ENCODE measurements at places on chromosomes 12 and 14.

DNA sequence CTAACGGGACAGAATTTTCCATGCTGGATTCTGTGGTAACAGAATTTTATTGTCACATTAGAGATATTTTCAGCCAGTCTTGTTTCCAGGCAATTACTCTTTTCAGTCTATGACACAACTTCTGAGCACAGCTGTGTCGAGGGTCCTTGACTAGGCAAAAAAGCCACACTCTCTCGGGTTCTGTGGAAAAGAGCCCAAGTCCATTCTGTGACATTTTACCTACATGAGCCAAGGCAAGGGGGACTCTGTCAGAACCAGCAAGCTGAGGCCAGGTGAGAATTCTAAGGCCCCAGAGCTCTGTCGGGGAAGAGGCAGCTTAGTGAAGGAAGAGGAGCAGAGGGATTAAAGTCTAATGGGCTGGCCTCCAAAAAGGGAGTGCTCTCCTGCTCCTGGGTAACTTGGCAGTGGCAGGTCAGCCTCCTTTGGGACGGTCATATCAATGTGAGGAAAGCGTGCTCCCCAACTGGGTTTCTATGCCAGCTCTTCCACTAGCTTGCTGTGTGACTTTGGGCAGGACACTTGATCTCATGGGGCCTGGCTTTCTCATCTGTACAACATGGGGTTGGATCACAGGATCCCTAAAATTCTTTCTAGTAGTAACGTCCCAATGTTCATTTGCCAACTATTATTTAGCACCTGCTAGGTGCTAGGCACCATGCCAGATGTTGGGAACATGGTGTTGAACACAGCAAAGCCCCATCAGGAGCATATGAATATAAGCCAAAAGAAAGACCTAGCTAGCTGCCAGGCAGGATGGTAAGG lies 16.0 kb upstream of the RIC8B start:
- no peak for DNase-seq

- no peak for DNase-seq
These were observed 364.3 kb upstream of the DDHD1 start for GRCh38 chr14:53517270-53517960.

DNA sequence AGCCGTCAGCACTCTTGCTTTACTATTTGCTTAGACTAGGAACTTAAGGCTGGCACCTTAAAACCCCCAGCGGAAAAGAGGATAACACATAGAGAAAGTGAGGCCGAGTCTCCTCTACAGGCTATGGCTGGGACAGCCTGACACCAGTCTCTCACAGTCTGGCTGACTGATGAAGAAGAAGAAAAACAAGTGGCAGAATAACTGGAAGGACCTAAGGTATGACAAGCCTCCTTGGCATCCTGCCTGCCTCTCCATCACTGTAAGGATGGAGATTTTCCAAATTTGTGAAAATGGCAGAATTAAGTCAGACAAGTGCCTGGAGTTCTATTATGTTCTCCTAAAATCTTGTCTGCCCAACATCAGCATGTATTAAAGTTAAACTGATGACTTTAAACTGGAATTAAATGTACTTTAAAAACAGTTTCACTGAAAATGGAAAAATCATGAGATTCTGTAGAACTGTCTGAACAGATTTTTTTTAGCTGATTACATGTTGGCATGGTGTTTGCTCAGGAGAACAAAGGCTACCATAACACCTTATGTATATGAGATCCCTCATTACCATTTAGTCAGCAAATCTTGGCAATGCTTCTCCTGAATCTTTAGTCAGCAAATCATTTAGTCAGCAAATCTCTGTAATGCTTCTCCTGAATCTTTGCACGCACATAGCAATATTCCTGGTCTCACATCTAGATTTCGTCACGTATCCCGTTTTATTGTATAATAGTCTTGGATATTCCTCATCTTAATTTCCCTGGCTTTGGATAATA lies 140.3 kb upstream of the AEBP2 start:
- DNase-seq, result no peak

DNA sequence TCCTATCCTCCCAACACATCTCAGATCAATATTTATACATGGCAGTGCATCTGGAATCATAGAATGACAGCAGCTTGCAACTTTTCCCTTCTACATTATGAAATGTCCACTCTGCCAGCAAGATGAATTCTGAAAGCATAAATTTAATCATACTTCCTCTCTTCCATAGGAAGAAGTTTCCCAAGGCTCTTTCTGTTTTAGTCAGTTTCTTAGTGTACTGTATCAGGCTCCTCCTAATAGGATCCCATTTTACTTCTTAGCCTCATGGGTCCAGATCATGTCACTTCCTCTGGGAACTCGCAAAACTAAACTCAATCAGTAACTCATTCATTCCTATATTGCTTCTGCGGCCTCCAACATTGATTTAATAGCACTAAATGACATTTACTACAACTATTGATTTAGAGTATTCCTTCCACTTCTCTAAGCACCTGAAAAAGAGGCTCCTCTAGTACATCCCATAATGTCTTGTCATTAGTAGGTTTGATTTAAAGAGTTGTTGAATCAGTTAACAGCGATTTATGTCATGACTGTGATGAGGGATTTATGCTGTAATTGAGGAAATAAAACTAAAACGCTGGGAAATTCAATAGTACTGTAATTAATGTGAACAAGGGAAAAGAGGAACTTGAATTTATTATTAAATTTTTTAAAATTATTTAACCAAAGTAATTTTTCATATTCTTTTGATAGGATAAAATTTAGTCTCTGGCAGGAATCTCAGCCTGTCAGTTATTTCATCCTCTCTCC lies 4.0 kb downstream of the CLEC1A start:
- no peak for DNase-seq

DNA sequence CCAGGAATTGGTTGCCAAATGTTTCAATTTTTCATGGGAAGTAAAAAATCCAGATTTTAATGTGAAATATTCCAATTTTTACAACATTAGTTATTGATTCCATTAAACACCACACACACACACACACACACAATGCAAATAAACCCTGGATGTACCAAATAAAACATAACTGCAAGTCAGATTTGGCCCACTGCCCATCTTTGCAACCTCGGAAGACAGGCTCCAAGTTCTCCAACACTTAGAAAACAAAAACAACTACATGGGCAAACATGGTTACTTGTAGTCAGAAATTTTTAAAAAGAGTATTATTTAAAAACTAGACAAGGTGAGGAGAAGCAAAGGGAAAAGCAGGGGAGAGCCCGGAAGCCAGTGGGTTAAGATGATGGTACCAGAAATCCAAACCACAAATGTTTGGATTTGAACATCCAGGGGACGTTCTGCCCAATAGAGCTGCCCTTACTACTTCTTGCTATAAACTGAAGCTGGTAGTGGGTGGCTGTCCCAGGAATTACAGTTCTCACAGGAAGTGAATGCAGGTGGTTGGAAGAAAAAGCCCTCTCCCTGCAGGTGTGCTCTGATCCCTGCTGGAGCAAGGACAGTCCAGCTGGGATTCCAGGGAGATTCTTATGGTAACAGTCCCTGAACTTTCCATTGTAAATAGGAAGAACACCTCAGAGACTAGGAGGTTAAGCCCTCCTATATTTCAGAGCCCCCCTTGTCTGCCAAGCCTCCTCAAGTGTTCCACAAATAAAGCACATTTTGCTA lies 111.7 kb downstream of the SLC25A21 start:
- no peak for DNase-seq

DNA sequence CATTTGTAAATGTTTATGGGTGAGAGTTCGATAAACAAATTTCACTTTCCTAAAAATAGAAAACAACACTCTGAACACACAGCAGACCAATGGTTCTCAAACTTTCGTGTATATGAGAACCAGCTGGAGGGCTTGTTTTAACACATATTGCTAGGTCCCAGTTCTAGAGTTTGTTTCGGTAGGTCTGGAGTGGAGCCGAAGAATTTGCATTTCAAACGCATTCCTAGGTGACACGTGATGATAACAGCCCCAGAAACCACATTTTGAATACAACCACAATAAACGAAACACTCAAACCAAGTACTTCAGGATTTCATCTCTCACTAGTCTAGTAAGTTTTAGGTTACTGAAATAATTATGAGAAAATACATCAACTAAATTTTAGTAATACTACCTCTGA lies 17.1 kb downstream of the SEC23A start:
- DNase-seq, result no peak

DNA sequence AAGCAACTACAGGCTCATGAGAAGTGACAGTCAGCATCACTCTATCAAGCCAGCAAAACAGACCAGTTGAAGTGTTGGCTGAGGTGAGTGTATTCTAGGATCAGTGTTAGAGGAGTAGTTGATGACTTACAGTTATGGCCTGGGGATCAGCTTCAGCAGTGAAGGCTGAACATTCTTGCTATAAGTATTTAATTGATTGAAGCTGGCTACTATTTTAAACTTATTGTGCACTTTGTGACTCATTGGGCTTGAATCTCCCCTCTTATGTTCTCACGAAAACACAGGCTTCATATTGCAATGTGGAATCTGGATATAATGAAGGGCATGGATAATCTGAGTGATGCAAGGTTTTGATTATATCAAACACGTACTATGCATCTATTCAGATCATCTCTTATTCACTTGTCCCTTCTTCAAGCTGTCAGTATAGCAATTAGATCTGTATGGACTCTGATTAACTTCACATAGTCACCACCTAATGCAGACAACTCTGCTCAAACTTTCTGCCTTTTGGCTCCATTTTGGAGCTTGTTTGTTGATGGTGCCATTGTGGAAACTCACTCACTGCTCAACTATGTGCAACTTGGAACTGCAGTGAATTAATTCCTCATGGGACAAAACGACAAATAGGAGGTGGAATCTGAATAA lies 309.2 kb downstream of the SLC16A7 start:
- DNase-seq, result no peak

GRCh38 chr12:16121953-16122352 lies 155.5 kb downstream of the SLC15A5 start:
- DNase-seq, result no peak

- DNase-seq, result no peak
These were observed 2.9 kb downstream of the CDKN1B start for GRCh38 chr12:12720052-12720451.

DNA sequence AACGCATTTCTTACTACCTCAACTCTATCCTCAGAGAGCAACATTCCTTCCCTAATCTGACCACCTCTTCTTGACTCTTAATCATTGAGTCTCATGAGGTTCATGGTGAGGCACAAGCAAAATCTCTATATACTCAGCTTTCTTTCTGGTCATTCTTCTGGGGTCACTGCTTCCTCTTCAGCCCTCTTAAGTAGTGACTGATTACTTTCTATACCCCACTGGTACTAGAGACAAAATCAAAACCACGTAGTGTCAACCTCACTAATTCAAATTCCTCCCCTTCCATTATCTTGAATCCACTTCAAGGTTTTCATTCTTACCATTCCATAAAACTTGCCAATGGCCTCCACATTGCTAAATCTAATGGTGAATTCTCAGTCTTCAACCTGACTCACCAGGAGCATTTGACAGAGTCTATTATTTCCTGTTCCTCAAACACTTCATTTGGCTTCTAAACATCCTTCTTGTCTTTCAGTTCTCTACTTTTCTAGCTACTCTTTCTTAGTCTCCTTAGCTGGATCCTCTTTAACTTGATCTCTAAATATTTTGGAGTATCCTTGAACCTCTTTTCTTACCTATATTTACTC lies 6.8 kb downstream of the WDHD1 start:
- DNase-seq, result no peak

DNA sequence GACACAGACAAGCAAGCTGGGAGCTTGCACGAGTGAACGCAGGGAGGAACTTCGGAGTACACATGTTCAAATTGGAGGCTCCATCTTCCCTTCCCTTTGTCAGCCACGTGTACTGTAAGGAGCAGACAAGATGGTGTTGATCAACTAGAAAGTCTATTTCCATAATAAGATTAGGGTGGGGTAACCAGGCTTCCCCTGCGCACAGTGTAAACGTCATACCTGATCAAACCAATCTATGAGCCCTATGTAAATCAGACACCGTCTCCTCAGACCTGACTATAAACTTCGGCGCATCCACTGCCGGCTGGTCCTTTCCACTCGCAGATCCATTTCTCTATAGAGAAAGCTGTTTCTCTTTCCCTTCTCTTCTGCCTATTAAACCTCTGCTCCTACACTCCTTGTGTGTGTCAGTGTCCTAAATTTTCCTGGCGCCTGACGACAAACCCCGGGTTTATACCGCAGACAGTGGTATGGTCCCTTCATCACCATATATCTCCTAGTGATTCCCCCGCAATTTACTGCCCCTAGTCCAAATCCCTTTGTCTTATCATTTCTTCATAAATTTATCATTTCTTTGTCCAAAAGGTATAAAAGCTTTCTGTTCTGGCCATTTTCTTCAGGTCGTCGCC lies 7.5 kb upstream of the ETFBKMT start:
- no peak for DNase-seq

DNA sequence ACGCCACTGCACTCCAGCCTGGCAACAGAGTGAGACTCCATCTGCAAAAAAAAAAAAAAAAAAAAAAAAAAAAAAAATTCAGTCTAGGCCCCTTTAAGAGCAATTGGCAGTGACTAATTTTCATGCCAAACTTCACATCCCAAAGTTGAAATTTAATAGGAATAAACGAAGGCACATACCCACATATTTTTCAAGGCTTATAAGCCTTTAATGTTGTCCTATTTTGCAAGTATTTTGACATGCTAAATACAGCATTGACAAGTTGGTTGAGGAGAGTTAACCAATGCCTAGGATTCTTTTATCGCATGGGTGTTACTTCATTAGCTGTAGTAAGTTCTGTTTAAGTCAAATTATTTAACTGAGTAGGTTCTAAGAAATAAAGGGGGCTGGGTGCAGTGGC lies 23.5 kb upstream of the HIP1R start:
- no peak for DNase-seq

GRCh38 chr14:60975551-60975950 lies 5.3 kb downstream of the TRMT5 start:
- no peak for DNase-seq

GRCh38 chr14:90419200-90419599 lies 22.4 kb downstream of the CALM1 start:
- DNase-seq, result no peak

DNA sequence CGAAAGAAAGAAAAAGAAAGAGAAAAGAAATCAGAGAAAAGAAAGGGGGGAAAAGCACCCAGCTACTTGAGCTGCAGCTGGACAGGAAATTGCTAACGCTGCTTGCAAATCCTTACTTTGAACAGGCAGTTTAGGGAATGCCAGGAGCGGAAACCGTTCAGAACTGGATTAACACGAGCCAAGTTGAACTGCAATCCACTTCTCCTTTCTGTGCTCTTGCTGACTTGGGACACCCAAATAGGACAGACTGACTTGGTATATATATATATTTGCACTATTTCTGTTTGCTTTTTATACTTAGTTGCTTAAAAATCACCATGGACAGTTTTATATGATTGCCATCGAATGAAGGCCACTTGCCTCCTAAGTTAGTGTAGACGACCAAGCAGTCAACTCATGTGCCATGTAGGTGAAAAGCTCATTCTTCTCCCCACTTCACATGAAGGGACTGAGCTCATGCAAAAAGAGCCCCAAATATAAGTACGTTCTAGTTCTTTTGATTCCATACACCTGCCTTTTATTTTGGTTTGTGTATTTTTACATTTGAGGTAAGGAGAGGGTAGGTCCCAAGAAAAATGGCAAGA lies 5.5 kb downstream of the DUSP6 start:
- DNase-seq, result no peak

GRCh38 chr14:28264306-28264705 lies 502.3 kb upstream of the FOXG1 start:
- DNase-seq, result no peak

- no peak for DNase-seq
These were observed 317.7 kb downstream of the BMP4 start for GRCh38 chr14:53638966-53639365.

- no peak for DNase-seq
These were observed 3.2 kb downstream of the KCNH3 start for GRCh38 chr12:49541911-49542505.

Measured in activated CD8-positive, alpha-beta memory T cell treated with anti-CD3 and anti-CD28 coated beads for 24 hours (primary cell).